ENCODE measurements at places on chromosomes 4 and X.

GRCh38 chr4:184641451-184641850 lies 7.8 kb downstream of the CASP3 start:
- DNase-seq = no peak

DNA sequence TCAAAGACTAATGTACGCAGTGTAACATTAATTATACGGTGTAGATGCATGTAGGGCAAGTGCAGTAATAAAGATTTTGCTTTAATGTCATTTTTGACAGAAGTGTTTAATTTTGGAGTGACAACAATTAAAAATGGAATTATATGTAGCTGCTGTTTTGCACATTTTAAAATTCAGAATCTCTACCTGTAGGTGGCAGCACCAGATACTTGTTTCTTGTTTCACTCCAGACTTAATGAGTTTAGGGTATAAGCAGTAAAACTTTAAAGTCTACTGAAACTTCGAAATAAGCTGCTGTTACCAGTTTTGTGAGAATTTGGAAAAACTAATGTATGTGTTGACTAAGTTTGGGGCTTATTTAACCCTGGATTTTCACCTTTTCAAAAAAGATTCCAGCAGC lies 144.9 kb downstream of the POLA1 start:
- DNase-seq = no peak

DNA sequence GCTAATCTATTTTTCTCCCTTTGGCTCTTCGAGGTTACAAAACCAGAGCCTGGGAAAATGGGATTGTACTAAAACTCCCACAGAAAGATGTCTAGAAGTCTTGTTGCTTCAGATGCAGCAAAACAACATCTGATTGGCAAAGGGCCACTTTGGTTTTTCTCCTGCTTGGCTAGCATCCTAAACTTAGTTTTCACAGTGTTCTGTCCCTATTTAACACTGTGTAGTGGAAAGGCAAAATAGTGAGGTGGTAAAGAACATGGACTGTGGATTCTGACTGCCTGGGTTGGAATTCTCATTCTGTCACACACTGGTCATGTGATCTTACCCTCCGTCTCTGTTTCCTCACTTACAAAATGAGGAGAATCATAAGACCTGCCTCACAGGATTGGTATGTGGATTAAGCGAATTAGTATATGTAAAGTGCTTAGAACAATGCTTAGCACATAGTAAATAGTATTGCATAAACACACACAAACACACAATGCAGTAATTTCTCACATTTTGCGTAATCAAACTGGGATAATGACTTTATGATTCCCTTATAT lies 23.5 kb downstream of the TIGD2 start:
- DNase-seq = no peak

DNA sequence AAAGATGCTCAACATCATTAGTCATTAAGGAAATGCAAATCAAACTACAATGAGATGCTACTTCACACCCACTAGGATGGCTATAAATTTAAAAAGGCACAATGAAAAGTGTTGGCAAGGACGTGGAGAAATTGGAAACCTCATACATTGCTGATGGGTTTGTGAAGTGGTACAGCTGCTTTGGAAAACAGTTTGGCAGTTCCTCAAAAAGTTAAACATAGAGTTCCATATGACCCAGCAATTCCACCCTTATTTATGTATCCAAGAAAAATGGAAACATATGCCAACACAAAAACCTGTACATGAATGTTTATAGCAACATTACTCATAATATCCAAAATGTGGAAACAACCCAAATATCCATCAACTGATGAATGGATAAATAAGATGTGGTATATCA lies 101.3 kb upstream of the MAGEB10 start:
- DNase-seq = no peak

GRCh38 chr4:163681208-163681821 lies 186.8 kb downstream of the TMA16 start:
- peak; percentile 6 for DNase-seq

DNA sequence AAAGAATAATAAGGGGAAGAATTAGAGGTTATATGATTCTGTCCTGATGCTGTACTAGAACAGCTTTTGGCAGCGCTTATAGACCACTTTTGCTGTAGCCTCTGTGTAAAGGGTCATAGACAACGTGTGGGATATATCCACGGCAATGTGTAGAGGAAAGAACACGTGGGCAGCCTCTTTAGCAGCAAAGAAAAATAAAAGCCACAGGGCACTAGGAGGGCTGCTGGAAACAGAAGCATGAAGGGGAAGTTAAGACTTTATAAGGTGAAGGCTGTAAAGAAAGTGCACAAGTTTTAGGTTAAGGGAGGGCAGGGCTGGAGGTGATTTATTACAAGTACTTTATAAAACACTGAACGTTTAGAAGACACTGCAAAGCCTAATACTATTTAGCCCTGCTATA lies 20.1 kb upstream of the PHEX start:
- no peak for DNase-seq

DNA sequence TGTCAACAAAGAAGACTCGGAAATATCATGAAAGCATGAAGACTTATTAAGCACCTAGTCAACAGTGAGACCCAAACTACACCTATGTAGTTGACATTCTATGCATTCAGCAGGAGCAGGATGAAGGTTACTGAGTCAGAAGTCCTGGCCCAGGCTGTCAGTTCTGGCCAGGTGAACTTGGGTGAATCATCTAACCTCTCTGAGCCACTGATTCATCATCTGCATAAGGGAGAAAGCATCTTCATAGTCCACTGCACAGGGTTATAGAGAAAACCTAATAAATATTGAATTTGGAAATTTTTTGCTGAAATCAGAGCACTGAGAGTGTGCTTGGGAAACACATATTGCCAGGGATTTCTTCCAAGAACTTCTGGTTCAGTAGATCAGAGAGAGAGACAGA lies 296.0 kb upstream of the SFRP2 start:
- DNase-seq = no peak

DNA sequence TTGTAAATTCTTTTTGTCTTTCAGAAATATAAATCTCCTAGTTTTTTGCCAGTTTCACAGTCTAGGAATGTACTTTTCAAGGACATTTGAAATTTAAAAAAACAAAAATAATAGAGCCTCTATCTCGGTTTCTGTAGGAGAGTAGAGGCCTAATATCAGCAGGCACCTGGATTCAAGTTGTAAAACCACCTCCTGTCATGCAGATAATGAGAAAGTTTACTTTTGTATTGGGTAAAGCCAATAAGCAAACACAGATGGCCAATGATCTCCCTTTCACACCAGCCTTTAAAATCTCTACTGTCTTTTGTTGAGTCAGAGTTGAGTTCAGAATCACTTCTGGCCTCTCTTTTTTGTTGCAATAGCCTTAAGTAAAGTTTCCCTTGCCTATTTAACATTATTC lies 1499.9 kb downstream of the PCDH18 start:
- DNase-seq = no peak

DNA sequence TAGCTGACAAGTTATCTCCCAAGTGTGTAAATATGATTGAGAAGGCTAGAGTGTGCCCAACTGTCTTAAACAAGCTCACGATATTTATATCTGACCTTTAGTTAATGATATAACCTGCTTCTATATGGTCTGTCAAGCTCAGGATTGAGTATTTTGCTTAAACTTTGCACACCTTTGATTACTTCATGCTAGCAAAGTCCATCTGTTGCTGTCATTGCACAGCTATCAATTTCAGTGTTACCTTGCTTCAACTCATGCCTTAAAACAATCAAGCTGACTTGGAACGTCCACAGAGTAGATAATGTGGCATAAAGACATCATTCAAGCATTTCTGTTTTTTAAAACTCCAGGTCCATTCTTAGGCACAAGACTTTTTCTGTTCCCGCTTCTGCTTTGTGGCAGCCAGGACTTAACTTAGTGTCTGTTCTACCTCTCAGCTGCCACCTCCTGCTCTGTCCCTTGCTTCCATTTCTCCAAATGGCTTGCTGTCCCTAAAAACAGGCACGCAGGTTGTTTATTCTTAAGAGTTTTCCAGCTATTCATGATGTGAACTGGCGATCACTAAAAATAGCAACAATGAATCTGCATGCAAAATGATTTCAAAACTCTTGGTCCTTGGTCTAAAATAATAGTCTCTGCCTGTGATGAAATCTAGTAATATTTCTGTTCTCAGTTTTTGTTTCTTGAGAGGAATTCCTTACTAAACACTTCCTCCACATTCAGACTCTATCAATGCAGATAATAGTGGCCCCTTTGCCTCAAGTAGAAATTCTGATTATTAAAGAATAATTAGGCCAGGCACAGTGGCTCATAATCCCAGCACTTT lies 16.3 kb upstream of the NEIL3 start:
- no peak for DNase-seq

DNA sequence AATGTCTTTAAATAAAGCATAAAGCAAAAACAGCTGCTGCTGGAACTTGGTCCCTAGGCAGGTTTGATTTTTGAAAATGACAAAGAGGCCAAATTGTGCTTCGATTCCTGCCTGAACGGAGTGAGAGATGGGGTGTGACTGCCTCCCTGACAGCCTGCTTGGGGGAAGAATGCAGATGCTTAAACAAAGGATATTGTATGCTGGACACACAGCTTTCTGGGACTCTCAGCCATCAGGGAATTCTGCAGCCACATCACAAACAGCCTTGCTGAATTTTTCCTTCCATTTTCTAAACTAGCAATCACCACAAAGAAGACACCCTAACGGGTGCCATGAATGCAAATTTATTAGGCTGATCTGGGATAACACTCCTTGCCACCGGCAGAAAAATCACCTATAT lies 83.9 kb upstream of the CPEB2 start:
- no peak for DNase-seq

DNA sequence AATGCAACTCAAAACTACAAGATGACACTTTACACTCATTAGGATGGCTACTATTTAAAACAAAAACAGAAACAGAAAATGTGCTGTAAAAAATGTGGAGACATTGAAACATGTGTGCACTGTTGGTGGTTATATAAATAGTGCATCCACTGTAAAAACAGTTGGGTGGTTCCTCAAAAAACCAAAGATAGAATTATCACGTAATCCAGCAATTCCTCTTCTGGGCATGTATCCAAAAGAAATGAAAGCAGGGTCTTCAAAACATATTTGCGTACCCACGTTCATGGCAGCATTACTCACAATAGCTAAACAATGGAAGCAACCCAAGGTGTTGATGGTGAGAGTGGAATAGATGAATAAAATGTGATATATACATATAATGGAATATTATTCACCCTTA lies 967.2 kb downstream of the TRAM1L1 start:
- DNase-seq = no peak

- no peak for DNase-seq
These were observed 115.5 kb upstream of the MYOZ2 start for GRCh38 chr4:119020158-119020557.

GRCh38 chr4:84167093-84167492 lies 332.0 kb downstream of the NKX6-1 start:
- DNase-seq = no peak

- no peak for DNase-seq
These were observed 20.1 kb upstream of the CXCR3 start for GRCh38 chrX:71638409-71638808.

DNA sequence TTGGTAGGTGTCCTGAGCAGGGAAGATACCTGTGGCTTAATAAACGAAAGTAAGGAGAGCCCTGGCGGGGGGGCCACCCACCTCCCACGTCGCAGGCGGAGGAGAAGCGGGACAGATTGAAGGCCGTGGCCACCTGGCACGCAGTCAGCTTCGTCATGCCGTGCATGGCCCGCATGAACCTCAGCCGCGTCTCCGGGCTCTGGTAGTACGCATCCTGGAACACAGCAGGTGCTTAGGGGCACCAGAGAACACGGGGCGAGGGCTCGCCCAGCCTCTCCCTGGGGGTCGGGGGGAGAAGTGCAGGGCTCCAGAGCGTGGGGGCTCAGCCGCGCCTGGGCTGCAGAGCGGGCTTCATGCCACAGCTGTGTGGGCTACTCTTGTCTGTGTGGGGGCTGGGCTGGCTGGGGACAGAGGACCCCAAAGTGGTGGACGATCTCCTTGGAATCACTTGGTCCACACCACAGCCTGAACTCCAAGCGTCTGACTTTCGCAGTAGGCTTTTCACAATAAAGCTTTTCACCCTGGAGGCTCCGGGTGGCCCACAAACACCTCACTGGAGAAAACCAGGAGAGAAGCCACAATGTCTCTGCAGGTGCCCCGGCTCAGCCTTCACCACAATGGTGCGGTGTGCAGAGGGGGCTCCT lies 27.1 kb upstream of the SLC25A6 start:
- DNase-seq = no peak

DNA sequence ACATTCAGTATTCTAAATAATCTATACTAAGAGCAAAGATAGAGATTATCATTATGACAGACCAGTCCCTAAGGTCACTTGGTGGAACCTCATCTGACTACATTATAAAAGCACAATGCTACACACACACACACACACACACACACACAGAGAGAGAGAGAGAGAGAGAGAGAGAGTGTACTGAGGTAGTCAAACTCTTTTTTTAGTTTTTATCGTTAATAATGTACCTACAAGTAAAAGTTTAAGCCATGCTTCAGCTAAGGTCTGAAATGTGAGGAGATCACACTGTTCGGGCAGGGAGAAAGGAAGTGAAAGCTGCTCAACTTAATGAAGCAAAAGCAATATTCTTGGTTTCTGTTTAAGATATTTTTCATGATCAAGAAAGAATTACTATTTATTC lies 75.8 kb upstream of the CCDC160 start:
- DNase-seq = no peak

GRCh38 chr4:75671802-75672421 lies 1.3 kb downstream of the G3BP2 start:
- DNase-seq = no peak

DNA sequence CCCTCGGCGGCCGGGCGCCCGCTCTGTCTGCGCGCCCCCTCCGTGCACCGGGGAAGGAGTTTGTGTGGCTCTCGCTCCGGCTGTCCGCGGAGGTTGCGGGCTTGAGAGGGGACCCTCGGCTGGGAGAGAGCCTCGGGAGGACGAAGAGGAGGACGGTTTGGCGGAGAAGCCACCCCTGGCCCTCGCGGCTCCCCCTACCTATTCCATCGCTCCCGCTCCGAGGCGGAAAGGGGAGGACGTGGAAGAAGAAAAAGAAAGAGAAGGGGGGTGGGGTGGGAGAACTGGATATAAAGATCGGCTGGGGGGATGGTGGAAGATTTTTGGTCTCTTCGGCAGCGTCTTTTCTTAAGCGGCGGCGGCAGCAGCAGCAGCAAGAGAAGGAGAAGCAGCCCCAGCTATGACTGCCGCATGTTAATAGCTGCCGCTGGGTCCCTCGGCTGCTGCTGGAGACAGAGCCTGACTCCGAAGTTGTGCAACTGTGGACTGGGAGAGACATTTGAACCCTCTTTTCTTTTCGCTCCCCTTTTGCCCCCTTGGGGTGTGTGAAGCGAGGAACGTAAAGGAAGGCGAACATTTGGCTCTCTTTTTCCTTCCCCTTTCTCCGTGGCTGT lies 895 bp downstream of the ADGRL3 start:
- DNase-seq = peak; percentile 54

DNA sequence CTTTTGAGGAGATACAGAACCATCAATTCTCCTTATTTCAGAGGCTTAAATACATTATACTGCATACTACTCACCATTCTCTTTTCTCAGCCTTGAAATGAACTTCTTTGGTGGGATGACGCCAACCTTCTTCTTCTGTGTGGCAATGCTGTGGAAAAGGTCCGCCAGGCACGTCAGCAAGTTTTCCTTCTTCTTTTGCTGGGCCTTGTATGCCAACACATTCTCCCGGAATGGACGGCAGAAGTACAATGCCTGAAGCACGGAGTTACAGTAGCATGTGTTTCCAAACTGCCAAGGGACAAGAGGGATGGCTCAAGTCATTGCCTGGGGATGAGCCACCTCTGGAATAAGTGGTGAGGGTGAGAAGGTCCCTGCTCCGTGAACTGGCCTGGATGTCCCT lies 31.2 kb downstream of the USP46 start:
- no peak for DNase-seq

- no peak for DNase-seq
These were observed 40.4 kb upstream of the PAPSS1 start for GRCh38 chr4:107760281-107760947.
